ENCODE measurements at places on chromosomes 1 and 21.

- DNase-seq = no peak
Measured at GRCh38 chr1:170856455-170856854, 78.9 kb upstream of the MROH9 start.

DNA sequence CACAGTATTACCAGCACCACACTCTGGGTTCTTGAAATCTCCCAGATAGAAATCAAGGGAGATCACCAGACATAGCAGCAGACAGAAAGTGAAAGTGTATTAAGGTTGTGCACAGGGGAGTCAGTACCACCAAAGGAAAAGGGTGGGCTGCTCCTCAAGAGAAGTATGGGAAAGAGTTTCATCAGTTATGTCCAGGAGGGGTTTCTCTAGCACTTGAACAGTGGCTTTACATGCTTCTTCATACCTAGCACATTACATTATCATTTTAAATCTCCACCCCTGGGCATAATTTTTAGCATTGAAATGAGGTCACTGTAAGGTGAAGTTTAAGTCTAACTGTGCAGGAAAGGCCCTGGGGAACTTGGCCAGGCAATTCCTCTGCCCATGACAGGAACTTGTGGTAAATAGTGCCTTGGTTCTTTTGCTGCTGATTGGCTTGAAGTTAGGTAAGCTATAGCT, 601.0 kb downstream of the NUF2 start:
- no peak for DNase-seq

DNA sequence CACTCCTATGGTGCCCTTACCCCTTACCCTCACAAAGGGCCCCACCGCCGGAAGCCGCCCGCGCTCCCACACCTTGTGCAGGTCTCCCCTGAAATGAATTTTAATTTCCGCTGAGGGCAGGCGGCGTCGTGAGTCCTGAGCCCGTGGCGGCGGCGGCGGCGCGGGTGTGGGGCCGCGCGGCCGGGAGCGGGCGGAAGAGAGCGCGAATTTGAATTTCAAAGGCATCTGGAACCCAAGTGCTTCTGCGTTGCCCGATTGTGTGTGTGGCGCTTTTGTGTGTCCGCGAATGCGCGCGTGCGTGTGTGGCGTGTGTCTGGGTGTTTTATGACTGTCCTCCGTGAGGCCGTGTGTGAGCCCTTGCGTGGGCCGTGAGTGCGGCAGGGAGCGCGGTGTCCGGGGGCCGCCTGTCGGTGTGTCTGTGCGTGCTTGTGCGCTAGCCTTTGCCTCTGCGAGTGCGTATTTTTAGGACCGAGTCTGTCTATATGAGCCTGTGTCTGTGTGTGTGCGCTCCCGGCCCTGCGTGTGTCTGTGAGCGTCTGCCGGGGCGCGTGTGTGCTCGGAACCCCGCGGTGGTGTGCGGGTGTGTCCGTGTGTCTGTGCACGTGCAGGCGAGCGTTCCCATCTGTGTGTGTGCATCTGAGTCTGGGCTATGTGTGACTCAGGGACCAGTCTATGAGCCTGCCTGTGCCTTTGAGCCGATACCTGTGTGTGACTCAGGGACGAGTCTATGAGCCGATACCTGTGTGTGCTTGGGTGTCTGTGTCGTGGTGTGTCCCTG, 7.9 kb upstream of the ADGRB2 start:
- no peak for DNase-seq

- no peak for DNase-seq
Measured at GRCh38 chr1:21906173-21907078, 30.7 kb downstream of the HSPG2 start.

DNA sequence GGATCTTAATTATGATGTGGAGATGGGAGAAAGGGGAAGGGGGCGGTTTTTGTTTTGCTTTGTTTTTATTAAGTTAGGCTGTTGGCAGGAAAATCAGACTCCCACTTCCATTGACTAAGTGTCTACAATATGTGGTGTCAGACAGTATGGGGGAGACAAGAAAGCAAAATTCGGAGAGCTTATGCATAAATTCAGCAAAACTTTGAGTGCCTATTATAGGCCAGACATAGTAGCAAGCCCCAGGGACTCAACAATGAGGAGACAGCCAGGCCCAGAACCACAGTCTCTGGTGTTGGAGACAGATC, 835 bp upstream of the TSPAN2 start:
- DNase-seq = no peak

DNA sequence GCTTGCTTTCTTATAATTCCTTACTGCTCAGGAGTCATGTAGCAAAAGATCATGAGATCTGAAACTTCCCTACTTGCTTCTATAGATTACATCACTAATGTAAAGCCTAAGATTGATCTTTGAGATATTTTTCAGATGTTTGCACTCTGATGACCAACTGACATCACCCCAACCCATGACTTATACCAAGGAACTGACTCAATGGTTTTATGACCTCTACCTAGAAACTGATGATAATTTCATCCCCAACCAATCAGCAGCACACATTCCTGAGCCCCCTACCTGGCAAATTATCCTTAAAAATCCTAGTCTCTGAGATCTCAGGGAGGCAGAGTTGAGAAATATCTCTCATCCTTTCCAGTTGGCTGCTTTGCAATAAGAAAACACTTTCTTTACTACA, 122.3 kb upstream of the CAMK1G start:
- DNase-seq = no peak
